ENCODE measurements at places on chromosomes 7 and 10.

GRCh38 chr7:147653456-147653855 is 937.1 kb upstream of the C7orf33 start:
- DNase-seq = no peak

- DNase-seq = no peak
These were observed 804.3 kb upstream of the COBL start for GRCh38 chr7:52120912-52121311.

- no peak for DNase-seq
These were observed 406.3 kb upstream of the KLF6 start for GRCh38 chr10:4191354-4191753.

- peak; percentile 79 for DNase-seq
These were observed 52.8 kb downstream of the ARHGAP22 start for GRCh38 chr10:48551861-48552591.

- peak; percentile 27 for DNase-seq
These were observed 569 bp downstream of the CAV1 start for GRCh38 chr7:116525298-116525912.

DNA sequence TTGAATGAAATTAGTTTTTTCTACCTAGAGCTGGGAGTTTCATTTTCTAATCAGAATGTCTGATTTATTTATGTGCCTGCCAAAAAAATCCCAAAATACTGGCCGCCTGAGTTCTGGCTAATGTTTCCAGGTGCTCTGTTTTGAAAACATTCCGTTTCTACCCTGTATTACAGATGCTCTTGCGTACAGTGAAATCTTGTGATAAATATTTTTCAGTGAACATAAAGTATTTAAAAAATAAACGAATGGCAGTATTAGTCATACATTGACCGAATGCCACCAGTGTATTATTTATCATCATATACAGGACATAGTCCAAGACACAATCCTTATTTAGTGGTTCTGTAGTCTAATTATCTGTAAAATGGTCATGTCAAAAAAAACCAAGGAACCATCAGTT is 102.8 kb downstream of the KAT6B start:
- DNase-seq = peak; percentile 78

DNA sequence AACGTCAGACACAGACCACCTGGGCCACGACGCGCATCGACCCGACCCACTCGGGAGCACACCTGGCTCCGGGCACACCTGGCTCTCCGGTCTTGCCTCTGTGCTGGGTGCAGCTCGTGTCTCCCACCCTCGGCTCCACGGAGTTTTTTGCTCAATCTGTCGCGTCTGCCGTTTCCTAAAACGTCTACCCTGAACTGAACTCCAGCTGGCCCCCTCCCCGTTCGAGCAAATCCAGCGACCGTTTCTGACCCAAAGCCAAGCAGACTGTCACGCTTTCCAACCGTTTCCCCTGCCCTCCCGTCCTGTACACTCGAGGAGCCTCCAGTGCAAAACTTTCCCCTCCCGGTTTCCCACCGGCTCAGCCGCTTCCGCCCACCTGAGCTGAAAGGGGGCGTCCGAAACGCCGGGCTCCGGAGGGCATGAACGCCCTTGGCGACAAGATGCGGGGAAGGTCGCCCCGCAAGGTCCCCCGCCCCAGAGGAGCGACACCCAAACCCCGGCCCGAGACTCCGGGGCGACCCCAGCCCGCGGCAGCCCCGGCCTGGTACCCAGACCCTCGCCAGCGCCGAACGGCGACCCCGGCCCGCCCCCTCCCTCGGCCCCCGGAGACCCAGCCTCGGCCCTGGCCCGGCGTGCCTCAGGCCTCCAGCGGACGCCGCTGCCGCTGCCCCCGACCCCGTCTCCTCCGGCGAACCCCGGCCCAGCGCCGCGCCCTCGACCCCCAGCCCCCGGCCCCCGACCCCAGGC is 557 bp downstream of the CYTH3 start:
- DNase-seq = no peak

GRCh38 chr7:30116771-30117170 is 18.0 kb upstream of the MTURN start:
- DNase-seq = peak; percentile 72

- DNase-seq = peak; percentile 70
These were observed 177.6 kb downstream of the PRKAG2 start for GRCh38 chr7:151699147-151699927.

DNA sequence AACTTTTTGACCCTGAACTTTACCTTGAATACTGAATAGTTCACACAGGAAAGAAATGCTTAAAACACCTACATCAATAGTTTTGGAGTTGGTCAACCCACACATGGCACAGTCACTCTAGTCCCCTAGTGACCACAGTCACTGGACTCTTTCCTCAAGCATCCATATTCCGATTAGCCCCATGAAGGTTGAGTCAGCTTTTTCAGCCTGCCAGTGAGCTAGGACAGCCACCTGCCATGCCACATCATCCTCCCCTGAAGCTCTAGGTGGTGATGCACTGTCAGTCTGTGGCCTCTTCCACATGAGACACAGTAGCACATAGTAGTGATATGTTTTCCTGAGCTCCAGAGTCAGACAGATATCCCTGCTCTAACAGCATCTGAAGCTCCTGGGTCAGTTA is 537.2 kb downstream of the XPNPEP1 start:
- no peak for DNase-seq

GRCh38 chr10:8026349-8027259 is 27.9 kb upstream of the GATA3 start:
- no peak for DNase-seq

DNA sequence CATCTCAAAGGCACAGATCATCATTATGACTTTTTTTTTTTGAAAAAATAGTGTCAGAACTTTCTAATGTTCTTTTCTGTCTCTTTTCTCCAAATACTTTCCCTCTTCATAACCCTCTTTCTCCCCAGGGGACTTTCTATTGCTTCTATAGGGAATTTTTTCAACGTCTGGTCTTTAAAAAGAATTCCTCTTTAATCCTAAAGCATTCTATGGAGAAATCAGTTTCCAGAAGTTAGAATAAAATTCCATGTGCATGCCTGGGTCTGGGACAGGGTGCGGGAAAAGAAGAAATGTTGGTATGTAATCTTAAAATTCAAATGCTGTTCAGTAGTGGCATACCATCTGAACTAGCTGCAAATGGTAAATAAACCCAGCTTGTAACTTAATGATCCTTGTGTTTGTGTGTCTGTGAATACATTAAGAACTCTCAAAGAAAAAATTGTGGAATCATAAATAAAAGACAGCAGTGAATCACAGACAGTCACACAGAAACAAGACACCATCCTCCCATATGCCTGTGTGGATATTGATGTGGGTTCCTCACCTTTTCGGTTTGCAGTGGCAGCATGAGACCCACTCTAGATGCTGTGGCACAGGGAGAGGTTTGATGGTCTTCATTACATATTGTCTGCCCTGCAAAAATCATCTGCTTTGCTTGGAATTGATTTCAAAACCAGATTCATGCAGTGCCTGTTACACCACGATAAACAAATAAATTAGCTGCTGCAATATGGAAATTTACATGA is 374.7 kb upstream of the NRP1 start:
- DNase-seq = no peak

DNA sequence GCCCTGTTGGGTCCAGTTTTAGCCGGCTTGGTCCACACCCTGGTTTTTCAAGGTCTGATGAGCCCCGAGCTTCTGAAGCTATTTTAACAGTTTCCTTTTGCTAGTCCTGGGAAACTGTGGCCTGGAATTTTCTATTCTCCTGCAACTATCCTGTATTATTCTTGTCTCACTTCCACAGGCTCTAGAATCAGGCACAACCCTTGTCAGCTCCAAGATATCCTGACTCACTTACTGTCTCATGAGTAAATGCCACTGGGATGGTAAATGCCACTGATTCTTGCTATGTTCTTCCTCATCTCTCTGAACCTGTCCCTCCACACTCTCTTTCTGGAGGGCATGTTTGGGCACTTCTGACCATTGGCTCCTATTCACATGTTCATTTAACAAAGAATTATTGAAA is 611.5 kb upstream of the IGFBP3 start:
- DNase-seq = no peak

GRCh38 chr10:50894312-50894711 is 8.9 kb upstream of the A1CF start:
- no peak for DNase-seq

DNA sequence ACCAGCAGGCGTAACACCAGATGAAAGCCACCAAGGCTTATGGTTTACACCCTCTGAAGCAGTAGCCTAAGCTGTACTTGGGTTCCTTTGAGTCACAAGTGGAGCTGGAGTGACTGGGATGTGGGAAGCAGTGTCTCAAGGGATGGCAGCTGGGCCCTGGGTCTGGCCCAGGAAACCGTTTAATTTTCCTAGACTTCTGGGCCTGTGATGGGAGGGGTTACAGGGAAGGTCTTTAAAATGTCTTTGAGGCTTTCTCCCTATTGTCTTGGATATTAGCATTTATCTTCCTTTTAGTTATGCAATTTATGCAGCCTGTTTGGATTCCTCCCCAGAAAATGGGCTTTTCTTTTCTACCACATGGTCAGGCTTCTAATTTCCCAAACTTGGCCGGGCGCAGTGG is 568.2 kb downstream of the ANKRD7 start:
- DNase-seq = no peak

GRCh38 chr7:151398446-151399304 is 11.2 kb downstream of the WDR86 start:
- no peak for DNase-seq

GRCh38 chr7:45089341-45089891 is 647 bp upstream of the NACAD start:
- peak; percentile 47 for DNase-seq

DNA sequence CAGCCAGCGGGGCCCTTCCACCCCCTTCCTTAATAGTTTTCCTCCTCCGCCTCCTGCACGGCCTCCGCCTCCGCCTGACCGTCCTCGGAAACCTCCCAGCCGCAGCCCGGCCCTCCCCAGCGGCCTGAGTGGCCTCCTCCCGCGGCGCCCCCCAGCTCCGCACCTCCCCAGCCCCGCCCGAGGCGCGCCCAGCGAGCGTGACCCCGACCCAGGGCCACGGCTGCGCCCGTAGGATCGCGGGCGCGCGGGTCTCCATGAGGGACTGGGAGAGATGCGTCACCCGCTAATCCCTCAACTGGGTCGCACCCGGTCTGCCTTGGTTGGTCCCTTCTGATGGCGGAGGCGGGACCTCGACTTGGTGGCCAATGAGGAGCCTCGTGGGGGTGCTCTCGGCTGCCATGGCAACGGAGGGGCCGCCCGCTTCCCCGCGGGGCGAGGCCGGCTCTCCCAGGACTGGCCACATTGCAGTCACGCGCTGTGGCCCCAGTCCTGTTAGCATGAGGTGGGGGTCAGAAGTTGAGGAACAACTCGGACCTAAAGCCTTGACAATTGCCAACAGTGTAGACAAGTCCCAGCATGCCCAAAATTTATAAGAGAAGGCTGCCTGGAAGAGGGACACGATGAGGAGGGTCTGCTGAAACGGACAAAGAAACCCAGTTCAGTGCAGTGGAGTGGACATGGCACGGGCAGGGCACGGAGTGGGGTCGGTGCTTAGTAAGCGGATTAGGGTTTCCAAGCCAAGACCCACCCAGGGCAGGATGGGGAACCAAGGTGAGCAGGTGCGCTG is 24.3 kb downstream of the DDIT4 start:
- DNase-seq = peak; percentile 98

DNA sequence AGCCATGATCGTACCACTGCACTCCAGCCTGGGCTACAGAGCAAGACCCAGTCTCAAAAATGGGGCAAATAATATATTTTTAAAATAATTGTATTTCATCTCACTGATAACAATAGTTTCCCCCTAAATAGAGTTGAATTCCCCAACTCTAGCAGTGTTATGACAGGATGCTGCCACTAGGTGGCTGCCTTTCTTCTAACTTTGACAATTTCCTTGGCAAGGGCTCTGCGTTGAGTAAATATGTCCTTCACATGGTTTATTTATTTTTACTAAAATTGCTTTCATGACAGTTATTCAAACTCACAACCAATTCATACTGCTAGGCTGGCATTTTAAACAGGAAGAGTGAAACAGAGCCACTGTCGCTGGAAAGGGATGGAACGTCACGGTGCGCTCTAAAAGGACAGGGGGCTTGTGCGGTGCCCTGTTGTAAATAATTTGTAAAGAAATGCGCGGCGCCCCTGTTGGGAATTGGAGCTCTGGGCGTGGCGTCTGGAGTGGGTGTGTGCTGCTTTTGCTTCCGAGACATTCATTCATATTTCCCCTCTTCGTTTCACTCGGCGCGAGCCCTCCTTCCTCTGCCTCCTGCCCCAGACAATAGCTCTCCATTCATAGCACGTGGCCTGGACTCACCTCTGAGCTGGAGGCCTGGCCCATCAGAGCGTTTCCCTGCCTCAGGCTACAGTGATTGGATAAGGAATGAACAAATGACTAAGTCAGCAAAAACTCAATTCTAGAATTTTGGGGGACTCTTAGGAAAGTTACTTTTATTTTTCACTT is 20.5 kb upstream of the PITRM1 start:
- DNase-seq = peak; percentile 82
